ENCODE measurements at places on chromosomes 6 and 20.

DNA sequence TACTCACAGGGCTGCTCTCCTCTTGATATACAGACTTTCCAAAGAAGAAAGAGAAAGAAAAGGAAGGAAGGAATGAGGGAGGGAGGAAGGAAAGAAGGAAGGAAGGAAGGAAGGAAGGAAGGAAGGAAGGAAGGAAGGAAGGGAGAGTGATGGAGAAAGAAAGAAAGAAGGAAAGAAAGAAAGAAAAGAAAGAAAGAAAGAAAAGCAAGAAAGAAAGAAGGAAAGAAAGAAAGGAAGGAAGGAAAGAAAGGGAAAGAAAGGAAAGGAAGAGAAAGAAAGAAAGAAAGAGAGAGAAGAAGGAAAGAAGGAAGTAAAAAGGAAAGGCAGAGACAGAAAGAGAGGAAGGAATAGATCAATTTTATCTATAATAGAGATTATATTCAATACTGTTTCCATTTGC lies 1257.4 kb downstream of the EPHA7 start:
- DNase-seq: no peak

- DNase-seq: no peak
Measured at GRCh38 chr6:56962441-56962840, 7.5 kb downstream of the BEND6 start.

GRCh38 chr6:122653094-122653493 lies 42.9 kb downstream of the PKIB start:
- no peak for DNase-seq

DNA sequence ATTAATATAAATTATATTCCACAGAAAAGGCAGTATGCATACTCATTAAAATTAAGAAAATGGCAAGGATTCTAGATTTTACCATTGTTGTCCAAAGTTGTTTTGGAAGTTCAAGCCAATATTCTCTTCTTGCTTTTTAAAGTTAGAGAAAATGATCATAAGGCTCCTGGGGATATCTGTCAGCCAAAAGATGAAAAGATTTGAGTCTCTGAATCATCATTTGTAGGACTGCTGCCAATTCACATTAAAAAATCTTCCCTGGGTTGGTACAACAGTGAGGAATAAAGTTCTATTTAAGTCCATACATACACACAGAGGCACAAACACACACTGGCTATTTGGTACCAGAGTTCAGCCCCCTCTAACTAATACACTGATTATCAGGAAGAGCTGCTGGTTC lies 620.1 kb downstream of the COL12A1 start:
- DNase-seq: no peak

GRCh38 chr6:5045416-5045815 lies 39.7 kb upstream of the PPP1R3G start:
- DNase-seq: no peak

DNA sequence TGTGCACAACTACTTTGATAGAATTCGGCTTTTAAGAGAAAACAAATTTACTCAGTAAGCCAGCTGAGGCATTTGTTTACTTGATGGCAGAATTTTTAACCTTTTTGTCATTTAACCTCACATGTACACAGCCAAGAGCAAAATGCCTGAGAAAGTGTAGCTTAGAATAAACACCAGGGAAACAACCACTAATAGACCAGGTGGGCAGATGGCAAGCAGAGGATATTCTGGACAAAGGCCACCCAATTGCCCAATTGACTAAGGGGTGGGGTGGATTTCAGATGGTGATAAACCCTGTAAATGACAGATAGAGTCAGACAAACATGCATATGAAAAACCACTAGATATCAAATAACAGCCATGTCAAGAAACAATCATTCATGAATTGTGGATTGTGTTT lies 190.7 kb upstream of the FBXL4 start:
- no peak for DNase-seq

GRCh38 chr6:28254121-28254519 lies 2.1 kb upstream of the ZKSCAN4 start:
- DNase-seq: no peak

- DNase-seq: no peak
Measured at GRCh38 chr6:139378882-139379341, 4.5 kb upstream of the CITED2 start.

GRCh38 chr6:111672761-111673450 lies 67.2 kb upstream of the TRAF3IP2 start:
- DNase-seq: no peak

DNA sequence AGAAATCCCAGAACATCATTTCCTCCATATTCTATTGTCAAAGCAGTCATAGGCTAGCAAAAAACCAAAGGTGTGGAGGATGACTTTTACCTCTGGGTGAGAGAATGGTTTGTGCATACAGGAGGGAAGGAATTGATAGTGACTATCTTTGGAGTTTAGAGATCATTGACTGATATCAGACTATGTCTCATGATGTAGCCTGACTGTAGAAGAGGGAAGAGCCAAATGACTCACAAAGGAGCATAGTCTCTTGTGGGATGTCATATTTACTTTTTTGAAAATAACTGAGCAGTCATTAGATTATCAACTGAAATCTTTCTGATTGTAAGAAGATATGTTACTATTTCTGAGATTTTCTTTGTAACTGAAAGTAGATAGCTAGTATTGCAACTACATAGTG lies 158.5 kb downstream of the FLRT3 start:
- DNase-seq: no peak

DNA sequence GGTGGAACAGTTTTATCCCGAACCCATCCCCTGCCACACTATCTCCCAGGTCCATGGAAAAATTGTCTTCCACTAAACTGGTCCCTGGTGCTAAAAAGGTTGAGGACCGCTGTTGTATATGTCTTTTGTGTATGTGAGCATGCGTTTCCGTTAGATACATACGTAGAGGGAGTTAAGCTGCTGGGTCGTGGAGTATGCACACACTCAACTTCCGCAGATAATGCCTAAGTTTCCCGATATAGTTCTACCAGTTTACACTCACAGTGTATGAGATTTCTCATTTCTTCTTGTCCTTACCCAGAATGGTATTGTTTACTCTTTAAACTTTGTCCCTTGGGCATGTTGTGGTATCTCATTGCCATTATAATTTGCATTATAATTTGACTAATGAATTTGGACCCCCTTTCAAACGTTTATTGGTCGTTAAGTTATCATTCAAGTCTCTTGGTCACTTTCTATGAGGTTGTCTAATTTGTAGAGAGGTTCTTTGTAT lies 50.5 kb upstream of the SCAF8 start:
- DNase-seq: no peak

DNA sequence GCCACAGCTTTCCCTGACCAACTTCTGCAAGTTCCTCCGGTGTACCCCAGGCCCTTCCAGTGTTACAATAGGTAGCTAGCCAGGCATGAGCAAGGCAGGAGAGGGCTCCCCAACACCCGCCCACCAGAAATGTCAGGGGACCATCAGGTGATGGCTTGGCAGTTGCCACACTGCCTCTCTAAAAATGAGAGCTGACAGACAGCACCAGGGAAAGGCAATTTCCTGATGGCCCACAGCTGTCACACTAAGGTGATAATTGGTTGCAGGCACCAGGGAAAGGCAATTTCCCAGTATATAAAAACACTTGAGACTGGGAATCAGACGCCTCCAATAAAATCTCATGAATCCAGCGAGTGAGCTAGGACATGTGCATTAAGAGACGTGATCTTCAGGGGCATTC lies 49.9 kb downstream of the PXDC1 start:
- DNase-seq: no peak

GRCh38 chr20:31695849-31696804 lies 26.5 kb downstream of the BCL2L1 start:
- no peak for DNase-seq

- DNase-seq: no peak
Measured at GRCh38 chr6:146189131-146189530, 160.3 kb downstream of the GRM1 start.

DNA sequence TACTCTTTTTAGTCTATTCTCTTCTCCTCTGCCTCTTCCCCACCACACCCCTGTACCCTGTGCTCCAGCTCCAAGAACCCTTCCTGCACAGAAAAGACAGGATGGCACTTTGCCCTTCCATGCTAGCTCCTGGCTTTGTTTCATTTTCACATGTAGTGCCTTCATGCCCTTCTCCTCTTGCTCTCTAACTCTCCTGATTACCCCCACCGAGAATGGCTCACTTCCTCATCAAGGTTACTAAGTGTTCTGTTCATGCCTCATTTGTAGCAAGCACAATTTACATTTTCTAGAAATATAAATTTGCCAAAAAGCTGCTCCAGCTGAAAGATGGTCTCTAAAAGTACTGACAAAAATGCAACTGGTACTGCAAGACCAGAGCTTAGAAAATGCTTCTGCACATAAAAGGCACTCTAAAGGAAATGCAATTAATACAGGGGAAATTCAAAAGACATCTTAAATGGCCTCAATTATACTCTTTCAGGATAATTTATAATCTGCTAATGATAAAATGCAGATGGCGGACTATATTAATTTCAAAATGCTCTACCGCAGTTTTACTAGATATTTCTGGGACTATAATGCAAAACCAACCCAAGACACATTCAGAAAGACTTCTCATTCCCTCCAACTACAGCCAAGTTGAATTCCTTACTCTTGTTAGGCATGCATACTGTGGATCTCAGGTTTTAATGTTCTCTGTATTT lies 570.2 kb downstream of the PRKN start:
- no peak for DNase-seq

GRCh38 chr20:12306107-12306506 lies 388.4 kb downstream of the BTBD3 start:
- no peak for DNase-seq

DNA sequence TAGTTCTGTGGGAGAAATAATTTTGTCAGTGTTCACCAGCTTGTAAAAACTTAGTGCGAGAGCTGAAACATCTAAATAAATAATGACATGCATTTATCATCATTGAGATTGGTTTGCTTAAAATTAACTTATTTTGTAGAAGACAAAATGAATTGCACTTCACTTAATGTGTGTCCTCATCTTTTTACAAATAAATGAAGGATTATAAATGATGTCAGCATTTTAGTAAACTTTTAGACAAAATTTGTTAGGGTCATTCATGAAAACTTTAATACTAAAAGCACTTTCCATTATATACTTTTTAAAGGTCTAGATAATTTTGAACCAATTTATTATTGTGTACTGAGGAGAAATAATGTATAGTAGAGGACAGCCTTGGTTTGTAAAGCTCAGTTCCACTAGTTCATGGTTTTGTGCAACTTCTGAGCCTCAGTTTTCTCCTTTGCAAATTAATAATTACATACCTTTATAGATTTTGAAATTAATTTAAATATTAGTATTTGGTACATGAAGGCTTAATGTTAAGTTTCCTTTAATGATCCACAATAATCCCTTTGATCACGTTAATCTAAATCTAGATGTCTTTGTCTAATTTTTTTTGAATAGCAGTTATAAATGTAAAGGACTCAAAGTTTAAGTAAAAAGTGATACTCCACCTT lies 9.2 kb downstream of the LOC128125822 start:
- DNase-seq: no peak

GRCh38 chr20:11544029-11544678 lies 373.5 kb upstream of the BTBD3 start:
- DNase-seq: no peak

DNA sequence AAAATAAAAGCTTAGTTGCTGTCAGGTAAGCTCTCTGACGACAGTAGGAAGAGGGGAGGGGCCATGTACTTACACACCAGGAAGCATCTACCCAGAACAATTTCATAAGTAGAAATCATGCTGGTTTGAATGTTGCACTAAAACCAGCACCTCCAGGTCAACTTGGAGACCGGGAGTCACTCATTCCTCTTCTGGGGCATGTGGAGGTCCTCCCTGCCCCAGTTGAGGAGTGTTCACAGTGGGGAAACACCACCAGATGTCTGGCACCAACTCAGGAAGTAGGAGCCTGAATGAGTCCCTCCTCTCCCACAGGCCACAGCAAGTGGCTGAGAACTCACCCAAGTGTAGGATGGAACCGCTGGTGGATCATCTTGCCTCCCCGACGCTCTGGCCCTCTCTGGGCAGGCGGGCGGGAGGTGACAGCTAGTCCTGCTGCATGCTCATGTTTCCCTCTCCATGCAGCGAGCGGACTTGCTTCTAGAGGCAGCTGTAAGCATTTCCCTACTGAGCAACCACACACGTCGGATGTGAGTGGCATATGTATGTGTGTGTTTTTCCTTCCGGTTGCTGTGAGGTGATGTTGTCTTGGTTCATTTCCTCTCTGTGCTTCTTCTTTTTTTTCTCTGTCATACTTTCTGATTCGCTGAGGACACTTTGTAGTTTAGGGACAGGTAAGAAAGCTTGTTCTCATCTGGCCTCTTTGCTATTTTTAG lies 149.5 kb upstream of the NEDD9 start:
- DNase-seq: no peak

GRCh38 chr6:79494841-79495240 lies 42.4 kb downstream of the LCA5 start:
- DNase-seq: no peak

- no peak for DNase-seq
Measured at GRCh38 chr20:49701916-49702315, 11.8 kb downstream of the B4GALT5 start.

DNA sequence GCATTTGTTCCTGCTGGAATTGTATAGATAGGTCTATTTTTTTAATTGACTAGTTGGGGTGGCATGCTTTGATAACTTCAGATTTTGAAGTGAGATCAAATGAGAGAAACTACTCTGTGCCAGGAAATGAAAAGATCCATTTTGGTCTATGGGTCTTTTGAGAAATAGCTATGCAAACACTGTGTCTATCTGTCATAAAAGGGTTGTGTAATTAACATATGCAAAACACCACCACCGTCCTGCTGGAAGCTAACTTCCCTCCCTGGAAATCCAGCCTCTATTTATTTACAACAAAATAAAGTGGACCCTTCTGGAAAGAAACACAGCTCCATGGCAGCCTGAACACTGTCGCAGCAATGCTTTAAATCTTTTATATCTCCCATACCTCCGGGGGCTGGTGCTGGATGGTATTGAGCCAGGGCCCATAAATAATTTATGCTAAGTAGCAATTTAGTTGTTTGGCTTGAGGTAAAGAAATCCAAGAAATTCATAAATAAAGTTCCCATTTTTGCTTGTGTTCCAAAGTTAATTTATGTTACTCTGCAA lies 244.2 kb upstream of the POU3F2 start:
- DNase-seq: no peak

GRCh38 chr20:38402816-38403215 lies 32.3 kb downstream of the SNHG17 start:
- no peak for DNase-seq

GRCh38 chr6:30810813-30811339 lies 66.5 kb upstream of the IER3 start:
- no peak for DNase-seq

DNA sequence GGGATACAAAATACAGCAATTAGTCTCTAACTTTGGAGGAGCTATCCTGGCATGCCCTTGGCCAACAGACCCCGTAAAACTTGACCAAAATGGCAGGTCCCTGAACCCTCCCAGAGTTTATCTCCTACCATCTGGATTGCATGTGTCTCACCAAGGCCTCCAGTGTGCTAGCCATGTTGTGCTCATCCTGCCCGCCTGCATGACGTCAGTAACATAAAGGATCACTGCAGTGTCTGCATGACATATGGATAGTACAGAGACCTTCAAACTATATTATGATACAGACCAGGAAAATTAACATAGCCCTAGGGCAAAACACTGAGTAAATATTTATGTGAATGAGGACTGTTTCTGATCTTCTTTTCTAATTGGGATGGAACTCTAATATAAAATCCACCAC lies 25.3 kb downstream of the CPXM1 start:
- no peak for DNase-seq

- no peak for DNase-seq
Measured at GRCh38 chr6:170178561-170179477, 112.1 kb downstream of the DLL1 start.

GRCh38 chr6:148225871-148226270 lies 116.8 kb upstream of the SASH1 start:
- no peak for DNase-seq

All from stimulated activated CD4-positive, alpha-beta T cell treated with anti-CD3 and anti-CD28 coated beads, Interleukin-1b, Interleukin-23, amount 100 ng/mL, for 1 hour (primary cell).